ENCODE measurements at places on chromosomes 1 and 21.

DNA sequence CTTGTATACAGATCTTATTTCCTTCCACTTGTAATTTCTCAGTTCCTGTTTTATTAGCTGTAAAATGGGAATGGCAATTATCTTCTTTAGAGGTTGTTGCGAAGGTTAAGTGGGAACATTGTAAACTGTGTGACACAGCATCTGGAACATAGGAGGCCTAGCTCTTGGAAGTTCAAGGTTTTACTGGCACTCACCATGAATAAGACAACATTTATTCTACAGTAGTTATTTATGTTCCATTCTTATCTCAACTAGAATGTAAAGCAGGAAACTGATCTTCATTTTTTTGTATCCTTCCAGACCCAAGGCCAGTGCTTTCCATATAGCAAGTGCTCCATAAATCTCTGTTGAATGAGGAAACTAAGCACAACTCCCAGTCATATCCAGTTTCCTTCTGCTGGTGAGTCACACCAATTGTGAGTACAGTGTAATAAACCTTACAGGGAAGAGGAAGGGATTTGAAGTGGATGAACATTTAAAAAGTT lies 1.4 kb downstream of the BCL10 start:
- DNase-seq, result peak; percentile 31

GRCh38 chr1:14660801-14661200 lies 62.3 kb downstream of the KAZN start:
- no peak for DNase-seq

DNA sequence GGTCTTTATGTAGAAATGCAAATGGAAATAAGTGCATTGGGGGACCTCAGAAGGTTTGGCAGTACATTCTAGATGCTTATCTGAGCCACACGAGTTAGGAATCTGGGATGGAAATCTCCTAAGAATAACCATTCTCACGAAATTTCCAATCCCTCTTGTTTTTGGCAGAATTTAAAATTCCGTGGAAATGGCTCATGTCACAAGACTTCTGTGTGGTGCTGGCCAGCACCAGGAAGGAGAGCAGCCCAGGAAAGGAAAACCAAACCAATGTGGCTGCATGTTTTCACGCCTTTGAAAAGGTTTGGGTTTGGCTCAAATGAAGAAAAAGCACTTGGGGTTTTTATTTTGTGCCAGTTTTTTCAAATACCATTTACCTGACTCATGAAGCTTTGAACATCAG lies 80.1 kb upstream of the KCNK2 start:
- peak; percentile 99 for DNase-seq

DNA sequence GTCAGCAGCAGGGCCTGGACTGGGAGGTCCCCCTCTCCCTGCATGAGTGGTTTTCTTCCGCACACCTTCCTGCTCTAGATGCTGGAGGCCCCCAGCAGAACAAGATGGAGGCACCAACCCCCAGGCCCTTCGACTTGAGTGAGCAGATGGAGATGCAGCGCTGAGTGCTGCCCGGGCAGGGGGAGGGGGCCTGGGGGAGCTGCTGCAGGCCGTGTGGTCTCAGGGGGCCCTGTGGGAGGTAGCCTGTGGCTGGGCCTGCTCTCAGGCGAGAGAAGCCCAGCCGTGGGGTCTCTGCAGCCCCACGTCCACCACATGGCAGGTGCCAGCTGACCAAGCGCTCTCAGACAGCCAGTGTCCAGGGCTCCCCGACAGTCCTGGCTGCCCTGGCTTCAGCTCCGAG lies 1.2 kb upstream of the FAAP20 start:
- DNase-seq, result no peak

DNA sequence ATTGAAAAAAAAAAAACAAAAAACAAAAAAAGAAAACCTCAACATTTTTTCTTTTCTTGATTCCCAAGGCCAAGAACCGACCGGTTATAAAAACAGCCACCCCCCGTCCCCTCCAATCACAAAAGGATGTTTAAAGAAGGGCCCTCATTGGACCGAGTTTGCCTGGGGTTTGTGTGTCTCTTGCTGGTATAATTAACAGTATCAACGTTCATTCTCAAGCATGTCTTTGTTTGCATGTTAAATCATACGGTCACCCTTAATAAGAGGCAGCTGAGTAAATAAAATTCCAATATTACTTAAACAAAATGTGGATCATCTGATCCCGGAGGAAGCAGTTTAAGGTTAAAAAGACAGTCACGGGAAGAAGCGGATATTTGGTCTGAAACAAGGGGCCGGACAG lies 201.1 kb downstream of the PRDM2 start:
- DNase-seq, result no peak

- DNase-seq, result peak; percentile 97
Observed at GRCh38 chr21:42056996-42057689, 14.0 kb upstream of the UMODL1 start.

- no peak for DNase-seq
Observed at GRCh38 chr1:156929596-156930238, 9.3 kb downstream of the LRRC71 start.

GRCh38 chr1:147837129-147837963 lies 65.2 kb upstream of the GJA8 start:
- DNase-seq, result no peak

GRCh38 chr1:38194472-38194871 lies 147.9 kb upstream of the POU3F1 start:
- DNase-seq, result no peak

- DNase-seq, result peak; percentile 60
Observed at GRCh38 chr1:154221278-154222001, 685 bp downstream of the UBAP2L start.

DNA sequence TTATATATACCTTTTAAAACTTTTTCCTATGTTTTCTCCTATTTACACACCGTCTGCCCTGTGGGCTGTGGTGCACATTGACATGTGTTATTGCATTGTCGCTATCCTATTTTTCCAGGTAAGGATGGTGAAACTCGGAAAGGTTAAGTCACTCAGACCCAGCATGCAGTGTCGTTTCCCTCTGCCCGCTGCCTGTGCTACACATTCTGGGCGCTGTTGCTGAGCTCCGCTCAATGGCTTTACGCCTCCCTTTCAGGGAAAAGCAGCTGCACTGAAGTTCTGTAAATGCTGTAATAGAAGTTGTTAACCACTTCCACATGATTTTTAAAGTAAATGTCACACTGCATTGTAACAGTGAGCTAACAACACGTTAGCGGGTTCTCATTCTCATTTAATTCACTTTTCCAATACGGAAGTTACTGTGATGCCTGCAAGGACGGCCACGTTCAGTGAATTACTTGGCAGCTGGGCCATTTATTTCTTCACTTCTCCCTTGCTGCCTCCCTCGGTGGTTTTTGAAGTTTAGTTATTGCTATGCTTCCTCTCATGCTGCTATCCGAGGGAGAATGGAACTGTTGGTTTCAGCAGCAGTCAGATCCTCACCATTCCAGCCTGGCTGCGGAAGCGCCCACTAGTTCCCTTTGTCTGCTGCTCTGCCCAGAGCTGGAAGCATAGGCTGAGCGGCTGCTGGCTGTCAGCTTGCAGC lies 288.7 kb downstream of the SPATA17 start:
- DNase-seq, result no peak

DNA sequence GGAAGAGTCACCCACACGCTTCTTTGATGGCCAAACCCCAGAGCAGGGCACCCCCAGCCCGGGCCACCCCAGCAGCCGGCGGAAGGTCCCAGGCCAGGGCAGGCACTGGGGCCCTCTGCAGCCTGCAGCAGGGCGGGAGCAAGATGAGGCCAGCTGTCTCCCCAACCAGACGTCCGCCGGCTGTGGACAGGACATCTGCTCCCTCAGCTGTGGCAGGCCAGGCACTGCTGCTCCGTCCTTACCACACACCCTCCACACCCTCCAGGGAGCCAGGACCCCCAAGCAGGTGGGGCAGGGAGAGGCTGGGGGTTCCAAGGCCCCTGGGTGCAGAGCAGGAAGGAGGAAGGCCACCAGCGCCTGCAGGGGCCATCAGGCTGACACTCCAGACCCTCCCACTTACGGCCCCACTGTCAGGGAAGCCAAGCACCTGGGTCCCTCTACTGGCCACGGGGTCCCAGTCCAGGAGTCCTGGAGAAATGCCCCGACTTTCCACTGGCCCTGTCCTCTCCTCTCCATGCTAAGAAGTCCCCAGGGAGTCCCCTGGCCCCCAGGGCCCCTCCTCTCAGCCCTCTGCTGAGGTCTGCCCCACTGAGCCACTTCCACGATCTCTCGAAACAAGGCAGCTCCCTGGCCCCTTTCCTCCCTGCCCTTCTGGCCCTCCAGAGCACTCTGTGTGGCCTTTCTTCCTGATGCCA lies 5.6 kb downstream of the WNT9A start:
- no peak for DNase-seq

DNA sequence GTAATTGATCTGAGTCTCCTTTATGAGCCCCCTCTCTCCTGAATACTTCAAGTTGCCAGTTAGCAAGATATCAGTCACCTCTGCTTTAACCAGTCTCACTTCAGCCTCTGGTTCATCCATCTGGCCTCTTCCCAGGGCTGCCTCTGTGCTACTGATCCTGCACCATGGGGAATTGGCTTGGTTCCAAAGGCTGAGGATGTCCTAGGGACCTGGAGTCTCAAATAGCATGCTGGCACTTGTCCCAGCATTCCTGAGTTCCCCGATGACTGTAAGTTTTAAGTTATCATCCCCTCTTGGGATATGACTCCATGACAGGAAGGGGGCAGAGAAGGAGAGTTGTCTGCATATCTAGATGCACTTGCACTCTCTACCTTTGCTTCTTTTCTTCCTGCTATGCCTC lies 252.0 kb downstream of the PTBP2 start:
- no peak for DNase-seq

GRCh38 chr1:68777851-68778250 lies 281.0 kb upstream of the DEPDC1 start:
- DNase-seq, result no peak

- no peak for DNase-seq
Observed at GRCh38 chr1:187999973-188000372, 1171.2 kb downstream of the PLA2G4A start.

DNA sequence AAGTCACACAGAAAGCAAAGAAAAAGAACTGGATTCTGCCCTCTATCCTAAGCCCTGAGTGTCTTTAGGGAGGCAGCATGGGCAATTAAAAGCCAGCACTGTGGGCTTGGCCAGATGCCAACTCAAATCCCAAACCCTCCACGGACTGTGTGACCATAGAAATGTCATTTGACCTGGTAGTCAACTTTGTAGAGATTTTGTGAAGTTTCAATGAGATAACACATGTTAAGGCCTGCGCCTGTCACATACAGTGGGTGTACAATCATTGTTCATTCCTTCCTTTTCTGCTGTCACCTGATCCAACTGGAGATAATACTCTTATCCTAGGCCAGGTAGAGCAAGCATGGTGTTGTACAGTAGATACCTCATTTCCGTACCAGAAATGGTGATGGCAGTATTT lies 54.2 kb downstream of the TMEM53 start:
- no peak for DNase-seq

DNA sequence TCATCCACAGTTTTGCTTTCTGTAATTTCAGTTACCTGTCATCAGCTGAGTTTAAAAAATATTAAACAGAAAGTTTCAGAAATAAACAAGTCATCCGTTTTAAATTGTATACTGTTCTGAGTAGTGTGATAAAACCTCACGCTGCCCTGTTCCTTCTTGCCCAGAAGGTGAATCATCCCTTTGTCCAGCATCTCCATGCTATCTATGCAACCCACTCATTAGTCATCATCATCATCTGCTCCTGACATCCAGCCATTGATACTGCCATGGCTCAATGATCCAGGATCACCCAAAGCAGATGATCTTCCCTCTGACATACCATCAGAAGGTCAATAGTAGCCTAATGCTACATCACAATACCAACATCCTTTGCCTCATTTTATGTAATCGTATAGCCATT lies 198.3 kb downstream of the SLC44A5 start:
- DNase-seq, result no peak

DNA sequence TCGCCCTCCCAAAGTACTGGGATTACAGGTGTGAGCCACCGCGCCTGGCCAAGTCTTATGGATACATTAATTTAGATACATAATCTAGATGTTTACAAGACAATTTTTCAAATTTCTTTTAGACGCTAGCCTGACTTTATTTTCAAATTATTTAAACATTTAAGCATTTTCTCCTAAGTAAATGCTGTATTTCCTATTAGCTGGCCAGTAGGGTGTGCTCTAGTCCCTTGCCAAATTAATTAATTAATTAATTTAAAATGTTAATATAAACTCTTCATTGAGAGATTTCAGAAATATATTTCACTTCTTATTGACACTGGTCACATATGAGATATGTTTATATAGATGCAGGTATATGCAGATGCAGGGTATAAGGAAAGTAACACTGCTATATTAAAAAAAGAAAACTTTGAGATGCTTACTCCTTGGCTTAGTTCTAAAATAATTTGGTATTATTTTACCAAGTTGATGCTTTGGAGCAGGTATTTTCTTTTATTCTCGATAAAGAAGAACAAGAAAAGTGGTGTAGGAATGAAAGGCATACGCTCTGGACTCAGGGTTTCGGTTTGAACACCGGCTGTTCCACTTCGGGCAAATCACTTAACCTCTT lies 5.2 kb upstream of the ERRFI1 start:
- peak; percentile 67 for DNase-seq

DNA sequence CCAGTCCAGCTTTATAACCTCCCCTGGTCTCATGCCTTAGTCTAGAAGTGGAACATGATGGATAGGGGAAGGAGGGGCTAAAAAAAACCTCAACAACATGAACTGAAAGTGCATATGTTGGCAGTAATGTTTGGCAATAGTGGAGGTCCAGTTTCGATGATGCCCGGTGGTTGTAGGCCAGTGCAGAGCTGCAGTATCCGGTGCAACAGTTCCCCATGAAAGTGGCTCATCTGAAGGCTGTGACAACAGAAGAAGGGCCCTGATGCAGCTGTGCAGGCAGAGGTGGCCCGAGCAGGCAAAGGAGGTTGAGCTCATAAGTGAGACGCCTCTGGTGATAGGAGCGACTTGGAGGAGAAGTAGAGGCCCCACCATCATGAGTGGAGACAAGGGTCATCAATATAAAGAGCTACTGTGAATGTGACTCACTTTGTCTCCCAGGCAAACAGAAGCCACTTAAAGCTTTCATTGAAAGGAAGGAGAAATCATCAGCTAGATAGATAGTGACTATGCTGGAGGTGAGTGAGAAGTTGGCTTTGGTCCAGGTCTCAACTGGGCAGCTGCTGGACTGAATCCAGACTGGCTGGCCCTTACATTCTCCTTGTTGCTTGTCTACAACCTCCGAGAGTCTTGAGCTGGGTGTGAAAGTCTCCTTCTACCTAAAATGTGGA lies 10.2 kb upstream of the CREG1 start:
- no peak for DNase-seq

GRCh38 chr1:157497284-157497683 lies 55.0 kb downstream of the FCRL5 start:
- DNase-seq, result no peak
